ENCODE measurements at places on chromosomes 12 and 14.

DNA sequence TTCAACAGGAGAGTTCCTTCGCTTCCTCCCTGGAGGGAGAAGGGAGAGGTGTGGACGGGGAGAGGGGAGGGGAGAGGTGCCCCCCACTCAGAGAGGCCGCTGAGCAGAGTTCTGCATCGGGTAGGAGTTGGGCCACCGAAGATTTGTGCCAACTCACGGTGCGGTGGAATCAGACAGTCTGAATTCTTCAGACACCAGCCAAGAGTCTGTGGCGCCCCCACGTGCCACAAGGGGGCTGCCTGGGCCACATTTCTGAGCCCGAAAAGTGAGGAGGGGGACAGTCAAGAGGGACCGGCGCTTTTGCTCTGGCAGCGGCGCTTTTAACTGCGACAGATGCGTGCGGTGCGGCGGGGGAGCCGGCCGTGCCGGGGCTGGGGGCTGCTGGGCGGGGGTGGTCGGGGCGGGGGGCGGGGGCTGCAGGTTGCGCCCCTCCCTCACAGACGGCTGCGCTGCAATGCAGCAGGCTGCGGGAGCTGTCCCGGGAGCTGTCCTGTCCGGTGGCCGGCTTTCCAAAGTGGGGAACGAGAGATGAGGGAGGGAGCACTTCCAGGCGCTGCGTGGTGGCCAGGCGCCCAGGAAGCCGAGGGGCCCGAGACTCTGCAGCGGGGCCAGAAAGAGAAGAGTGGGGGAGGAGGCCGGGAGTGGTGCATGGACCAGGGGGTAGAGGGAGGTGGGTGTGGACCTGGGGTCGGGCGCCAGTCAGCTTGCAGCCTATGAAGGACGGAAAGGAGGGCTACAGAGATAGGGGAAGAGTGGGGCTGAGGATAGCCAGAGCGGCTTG, 975 bp upstream of the RTL1 start:
- DNase-seq, result no peak

DNA sequence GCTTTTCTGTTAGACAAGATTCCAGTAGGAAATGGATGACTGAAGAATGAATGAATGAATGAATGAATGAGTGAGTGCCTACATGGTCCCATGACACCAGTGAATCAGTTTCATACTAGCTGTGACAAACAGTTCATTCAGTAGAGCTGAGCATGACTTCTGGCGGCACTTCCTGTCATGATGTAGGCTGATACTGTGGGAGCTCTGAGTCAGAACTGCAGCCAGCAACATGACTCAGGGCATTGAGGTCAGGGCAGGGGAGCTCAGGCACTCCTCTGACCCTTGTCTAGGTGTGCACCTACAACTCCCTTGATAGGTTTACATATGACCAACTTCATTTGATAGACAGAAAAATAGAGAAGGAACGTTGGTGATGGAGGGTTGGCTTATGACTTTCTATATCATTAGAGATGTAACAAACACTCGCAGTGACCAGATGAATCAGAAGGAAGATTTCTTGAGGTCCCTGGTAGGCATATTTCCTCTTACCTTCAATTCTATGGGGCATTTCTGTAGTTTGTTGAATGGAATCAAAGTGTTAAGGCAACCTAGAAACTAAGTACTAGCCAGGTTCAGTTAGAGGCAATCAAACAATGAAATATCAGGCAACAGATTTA, 139.3 kb upstream of the ARHGAP5 start:
- no peak for DNase-seq

DNA sequence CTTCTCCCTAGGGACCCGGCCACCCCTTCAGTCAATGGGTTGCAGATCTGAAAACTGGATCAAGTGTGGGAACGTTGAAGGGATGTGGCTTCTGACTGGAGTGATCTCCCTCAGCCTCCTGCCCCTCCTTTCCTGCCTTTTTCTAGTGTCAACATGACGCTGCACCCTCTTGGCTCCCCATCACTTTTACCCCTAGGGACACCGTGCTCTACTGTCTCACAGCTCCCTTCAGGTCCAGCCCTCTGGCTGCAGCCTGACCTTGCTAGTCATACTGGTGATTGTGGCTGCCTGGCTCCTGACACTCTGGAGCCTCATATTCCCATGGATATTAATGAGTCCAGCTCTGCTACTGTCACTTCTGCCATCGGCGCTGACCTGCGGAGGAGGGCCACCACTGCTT, 51.5 kb upstream of the RASSF3 start:
- DNase-seq, result no peak

GRCh38 chr12:19575337-19576243, 136.3 kb downstream of the AEBP2 start:
- DNase-seq, result no peak

- no peak for DNase-seq
These were observed 61.1 kb upstream of the C12orf71 start for GRCh38 chr12:27143256-27144069.

GRCh38 chr12:80598004-80598606, 109.3 kb upstream of the MYF6 start:
- DNase-seq, result no peak

DNA sequence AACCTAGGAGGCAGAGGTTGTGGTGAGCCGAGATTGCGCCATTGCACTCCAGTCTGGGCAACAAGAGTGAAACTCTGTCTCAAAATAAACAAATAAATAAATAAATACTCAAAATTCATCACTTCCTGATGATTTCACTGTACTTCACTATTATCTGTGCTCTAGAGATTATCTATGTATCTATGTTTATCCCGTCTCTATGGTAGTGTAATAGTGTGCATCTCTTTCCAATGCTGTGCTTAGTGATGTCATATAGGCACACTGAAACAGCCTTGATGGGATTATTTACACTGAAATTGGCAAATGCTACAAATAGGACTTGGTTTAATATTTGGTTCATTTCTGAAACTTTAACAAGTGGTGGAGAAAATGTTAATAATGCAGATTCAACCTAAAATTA, 6.5 kb downstream of the CAPS2 start:
- no peak for DNase-seq

- DNase-seq, result peak; percentile 66
These were observed 103.5 kb upstream of the HIF1A start for GRCh38 chr14:61591862-61592261.

GRCh38 chr12:8894986-8895385, 19.3 kb upstream of the PHC1 start:
- no peak for DNase-seq

DNA sequence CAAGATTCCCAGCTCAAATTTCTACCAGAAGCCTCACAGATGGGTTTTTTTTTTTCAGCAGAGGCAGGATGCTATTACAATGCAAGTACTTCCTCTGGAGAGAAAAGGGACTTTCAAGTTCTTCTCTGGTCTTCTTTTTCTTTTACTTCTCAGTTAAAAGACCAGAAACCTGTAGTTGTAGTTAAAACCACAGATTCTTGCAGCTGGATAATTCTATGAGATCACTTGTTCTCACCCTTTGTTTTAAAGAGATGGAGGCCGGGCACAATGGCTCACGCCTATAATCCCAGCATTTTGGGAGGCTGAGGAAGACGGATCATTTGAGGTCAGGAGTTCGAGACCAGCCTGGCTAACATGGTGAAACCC, 47.6 kb upstream of the OVCH1 start:
- DNase-seq, result no peak

DNA sequence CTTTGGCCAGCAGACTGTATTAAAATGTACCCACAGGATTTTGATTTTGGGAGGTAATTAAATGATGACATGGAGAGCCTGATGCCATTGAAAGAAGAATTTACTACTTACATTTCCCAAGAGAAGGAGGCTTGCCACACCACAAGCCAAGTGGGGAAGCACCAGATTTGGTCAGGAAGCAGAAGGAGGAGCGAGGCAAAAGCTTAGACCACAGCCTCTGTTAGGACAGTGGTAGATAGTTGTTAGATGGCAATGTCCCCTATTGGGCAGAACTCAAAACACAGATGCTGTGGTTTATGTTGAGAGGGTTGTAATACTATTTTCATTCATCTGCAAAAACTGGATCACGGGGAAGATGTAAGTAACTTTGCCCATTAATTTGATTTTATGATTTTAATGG, 709.4 kb downstream of the VRK1 start:
- DNase-seq, result no peak

- DNase-seq, result no peak
These were observed 729.0 kb downstream of the SLC6A15 start for GRCh38 chr12:84183576-84183975.

GRCh38 chr12:30932881-30933280, 6.3 kb downstream of the TSPAN11 start:
- no peak for DNase-seq

DNA sequence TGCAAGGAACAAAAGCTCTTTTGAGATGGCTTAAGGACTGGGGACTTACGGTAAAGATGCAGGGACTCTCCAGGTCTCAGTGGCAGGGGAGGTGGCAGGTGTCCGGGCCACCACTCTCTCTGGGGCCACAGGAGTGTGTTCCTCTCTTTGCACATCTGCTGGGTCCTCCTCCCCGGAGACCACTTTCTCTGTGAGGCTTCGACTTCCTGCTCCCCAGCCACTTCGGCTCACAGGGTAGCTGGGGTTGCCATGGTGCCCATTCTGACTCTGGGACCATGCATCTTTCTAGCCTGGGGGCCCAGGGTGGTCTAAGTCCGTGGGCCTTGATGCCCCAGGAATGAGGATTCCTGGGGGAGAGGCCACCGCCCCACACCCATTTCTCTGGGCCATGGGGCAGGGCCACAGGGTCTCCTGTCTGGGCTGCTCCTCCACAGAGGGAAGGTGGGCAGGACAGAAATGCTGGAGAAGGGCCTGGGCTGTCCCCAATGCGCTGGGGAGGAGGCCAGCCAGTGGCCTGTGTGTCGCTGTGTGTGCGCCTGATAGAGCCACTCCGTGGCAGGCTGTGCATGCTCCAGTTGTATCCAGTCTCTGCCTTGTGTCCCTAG, 38.5 kb downstream of the CCDC92 start:
- no peak for DNase-seq

- DNase-seq, result no peak
These were observed 24.5 kb downstream of the GPRC5D start for GRCh38 chr12:12927211-12928079.

DNA sequence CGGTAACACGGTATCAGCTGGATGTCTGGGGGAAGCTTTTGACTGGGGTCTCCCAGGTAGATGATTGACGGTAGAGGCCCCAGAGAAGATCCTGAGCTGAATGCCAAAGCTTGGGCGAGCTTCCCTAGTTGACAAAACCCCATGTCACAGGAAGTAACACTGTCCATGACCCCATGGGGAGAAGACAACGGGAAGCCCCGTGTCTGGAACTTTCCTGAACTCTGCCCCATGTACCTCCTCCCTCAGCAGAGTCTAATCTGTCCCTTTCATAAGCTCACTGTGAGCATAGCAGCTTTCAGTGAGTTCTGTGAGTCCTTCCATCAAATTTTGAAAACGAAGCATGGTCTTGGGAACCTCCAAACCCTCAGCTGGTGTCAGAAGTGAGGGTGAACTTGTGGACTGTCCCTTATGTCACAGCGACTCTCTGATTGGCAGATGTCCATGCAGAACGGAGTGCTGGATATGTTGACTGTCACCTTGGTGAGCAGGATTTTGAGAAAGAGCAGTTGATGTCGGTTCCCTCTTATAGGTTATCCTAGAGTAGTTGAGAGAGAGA, 29.7 kb upstream of the BEGAIN start:
- no peak for DNase-seq

GRCh38 chr14:99673305-99674063, 10.6 kb upstream of the CYP46A1 start:
- DNase-seq, result no peak

DNA sequence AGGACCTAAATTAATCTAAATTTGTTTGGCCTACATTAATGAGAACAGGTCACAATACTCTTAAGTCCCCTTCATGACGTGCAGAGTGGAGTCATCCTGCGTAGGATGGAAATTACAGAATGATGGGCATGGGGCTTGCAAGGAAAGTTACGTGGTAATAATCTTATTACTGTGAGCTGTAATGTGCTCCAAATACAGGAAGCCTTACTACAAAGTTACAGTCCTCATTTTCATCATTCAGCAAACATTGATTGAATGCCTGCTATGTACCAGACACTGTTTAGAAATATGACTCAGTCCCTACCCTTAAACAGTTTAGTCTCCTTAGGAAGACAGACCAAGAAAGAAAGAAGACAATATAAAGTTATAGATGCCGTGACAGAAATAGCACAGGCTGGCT, 9.4 kb downstream of the HIGD1C start:
- DNase-seq, result no peak

GRCh38 chr12:119005913-119006312, 24.6 kb downstream of the SRRM4 start:
- DNase-seq, result no peak

GRCh38 chr12:42213023-42213422, 25.0 kb downstream of the YAF2 start:
- no peak for DNase-seq

DNA sequence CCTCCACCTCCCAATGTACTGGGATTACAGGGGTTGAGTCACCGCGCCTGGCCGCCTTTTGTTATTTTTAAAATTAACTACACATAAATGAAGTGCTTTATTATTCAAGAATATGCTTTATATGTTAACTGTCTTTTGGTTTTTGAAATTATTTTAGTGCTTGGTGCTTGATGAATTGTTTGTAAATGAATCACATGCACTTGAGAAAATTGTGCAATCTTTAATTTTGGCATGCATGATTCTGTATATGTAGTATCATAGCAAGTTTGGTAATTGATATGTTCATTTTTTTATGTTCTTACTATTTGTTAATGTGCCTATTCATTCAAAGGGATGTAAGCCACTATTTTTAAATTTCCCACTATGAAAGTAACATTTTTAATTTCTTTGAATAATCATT, 440.9 kb downstream of the NAV3 start:
- DNase-seq, result no peak

DNA sequence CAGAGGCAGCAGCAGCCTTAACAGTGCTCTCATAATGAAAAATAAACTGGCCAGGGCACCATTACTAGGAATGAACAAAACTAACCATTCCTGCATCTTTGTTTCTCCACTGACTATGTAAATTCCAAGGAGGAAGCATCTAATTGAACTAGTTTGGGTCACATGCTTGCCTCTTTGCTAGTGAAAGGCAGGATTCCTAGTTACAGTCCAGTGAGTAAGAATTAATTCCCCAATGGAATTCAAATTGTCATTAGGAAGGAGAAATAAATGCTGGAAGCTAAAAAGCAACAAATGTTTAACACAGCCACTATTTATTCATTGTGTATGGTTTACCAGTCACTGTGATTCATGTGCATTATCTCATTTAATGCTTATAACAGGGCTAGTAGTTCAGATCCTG, 316.0 kb downstream of the CCDC91 start:
- DNase-seq, result no peak

GRCh38 chr12:1630827-1631591, 2.0 kb downstream of the WNT5B start:
- no peak for DNase-seq

- DNase-seq, result no peak
These were observed 49.9 kb upstream of the LTBP2 start for GRCh38 chr14:74661726-74662450.

GRCh38 chr12:21220266-21220665, 89.3 kb downstream of the SLCO1B1 start:
- no peak for DNase-seq

- no peak for DNase-seq
These were observed 50.0 kb upstream of the GPATCH2L start for GRCh38 chr14:76101391-76102379.

GRCh38 chr12:129530984-129531383, 372.8 kb downstream of the TMEM132D start:
- no peak for DNase-seq

All from esophagus muscularis mucosa (tissue), 4 donors.